Ovary (tissue), 10 donors: ENCODE measurements at places on chromosomes 1 and 21. TPM values are rescaled to one million over a fixed set of nuclear protein-coding genes. Genes with fewer than 3 reads are reported as not detected.
A peak's percentile ranks its signal among the peaks of the same experiment; 100 is the strongest.

- DNase-seq = no peak
- no peak overlapping the region for H3K4me3 ChIP-seq
- no peak overlapping the region for H3K27ac ChIP-seq
- H3K27me3 ChIP-seq = no peaks in the 10 kb centered on the region
Measured at GRCh38 chr1:153447498-153448170, 12.8 kb downstream of the S100A7 start.

- H3K4me3 ChIP-seq = no peak overlapping the region
- H3K27ac ChIP-seq = no peak overlapping the region
- H3K36me3 ChIP-seq = no peaks in the 10 kb centered on the region
- DNase-seq = no peak
Measured at GRCh38 chr21:28683982-28684752, 308.5 kb downstream of the LTN1 start.

DNA sequence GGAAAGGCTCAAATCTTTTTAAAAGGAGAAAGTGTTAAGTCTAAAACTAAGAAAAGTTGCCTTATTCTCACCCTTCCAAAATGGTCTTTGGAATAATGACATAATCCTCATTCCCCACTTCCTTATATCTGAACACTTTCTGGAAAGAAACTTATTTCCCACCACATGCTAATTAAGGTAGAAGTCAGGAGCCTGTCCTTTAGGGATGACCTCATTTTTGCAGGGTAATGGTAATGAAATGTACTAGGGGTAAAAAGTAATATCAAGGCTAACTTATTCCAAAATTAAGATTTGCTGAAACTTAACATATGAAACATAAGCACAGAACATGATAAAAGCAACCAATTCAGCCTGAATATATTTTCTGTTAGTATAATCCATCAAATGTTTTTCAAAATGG is 29.4 kb upstream of the C1orf185 start:
- H3K27ac ChIP-seq = no peak overlapping the region
- DNase-seq = no peak
- H3K4me3 ChIP-seq = no peak overlapping the region
- no peaks in the 10 kb centered on the region for H3K4me1 ChIP-seq
- H3K36me3 ChIP-seq = no peaks in the 10 kb centered on the region

GRCh38 chr1:61230523-61230922 is 148.2 kb downstream of the NFIA start:
- DNase-seq = no peak
- H3K4me3 ChIP-seq = no peak overlapping the region
- H3K36me3 ChIP-seq = no peaks in the 10 kb centered on the region

DNA sequence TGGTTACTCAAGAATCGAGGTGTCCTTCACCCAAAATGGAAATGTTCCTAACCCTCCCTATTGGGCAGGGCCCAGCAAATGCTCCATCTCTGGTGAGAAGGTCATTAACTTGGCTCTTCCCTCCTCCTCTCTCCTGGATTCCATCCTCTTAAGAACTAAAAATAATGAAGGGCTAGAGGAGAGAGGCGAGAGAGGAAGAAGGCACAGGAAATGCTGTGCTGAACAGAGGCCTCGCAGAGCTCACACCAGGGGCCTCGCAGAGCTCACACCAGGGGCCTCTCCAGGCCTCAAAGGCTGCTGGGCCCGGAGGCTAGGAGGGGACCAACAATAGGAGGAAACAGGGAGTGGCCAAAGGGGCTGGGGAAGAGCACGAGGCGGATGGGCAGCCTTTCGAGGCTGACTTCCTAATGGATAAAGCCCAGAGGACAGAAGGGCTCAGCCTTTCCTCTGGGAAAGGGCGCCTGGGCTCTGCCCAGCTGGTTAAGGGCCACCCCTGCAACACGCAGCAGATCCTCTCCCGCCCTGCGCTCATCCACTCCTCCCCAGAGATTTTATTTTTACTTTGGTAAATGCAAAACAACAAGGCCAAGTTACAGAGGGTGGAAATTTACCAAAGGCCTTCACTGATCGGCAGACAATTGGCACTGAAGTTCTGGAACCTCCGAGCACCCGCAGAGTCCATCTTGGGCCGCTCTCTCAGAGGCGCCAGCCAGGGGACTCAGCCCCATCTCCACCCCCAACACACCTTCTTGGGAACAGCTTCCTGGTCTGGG is 78.5 kb downstream of the ITPKB start:
- DNase-seq = peak; percentile 62
- no peaks in the 10 kb centered on the region for H3K27me3 ChIP-seq
- H3K4me3 ChIP-seq = no peak overlapping the region
- H3K27ac ChIP-seq = peak overlapping the region; percentile 87
- no peaks in the 10 kb centered on the region for H3K36me3 ChIP-seq

DNA sequence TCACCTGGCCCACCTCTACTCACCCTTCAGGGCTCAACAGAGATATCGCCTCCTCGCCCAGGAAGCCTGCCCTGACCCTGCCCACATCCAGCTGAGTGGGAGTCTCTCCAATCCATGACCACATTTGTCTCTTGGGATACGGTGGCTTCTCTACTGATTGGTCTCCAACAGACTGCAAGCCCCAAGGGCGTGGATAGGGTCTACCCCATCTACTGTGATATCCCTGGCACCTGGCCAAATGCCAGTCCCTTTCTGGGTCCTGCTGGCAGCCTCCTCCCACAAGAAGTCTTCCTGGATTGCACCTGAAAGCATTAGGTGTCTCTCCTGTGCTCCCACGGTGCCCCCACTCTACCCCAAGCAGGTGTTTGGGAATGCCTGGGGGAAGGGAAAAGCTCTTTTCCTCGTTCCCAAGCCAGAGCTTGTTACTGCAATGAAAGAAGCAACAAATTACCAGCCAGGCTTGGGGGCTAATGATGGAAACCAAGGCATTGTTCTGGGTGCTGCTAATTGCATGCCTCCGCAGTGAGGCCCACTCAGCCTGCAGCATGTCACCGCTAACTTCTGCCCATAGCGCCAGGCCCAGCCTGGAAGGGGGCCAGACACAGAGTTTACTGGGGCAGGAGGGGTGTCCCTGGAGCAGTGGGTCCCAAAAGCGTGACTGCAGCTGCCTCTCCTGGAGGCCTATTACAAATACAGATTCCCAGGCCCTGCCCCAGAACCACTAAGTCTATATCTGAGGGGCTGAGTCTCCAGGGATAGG is 90.7 kb upstream of the IFFO2 start:
- no peak overlapping the region for H3K27ac ChIP-seq
- H3K36me3 ChIP-seq = no peaks in the 10 kb centered on the region
- no peak overlapping the region for H3K4me3 ChIP-seq
- H3K4me1 ChIP-seq = peaks cover 4% of the 10 kb centered on the region
- no peaks in the 10 kb centered on the region for H3K27me3 ChIP-seq

DNA sequence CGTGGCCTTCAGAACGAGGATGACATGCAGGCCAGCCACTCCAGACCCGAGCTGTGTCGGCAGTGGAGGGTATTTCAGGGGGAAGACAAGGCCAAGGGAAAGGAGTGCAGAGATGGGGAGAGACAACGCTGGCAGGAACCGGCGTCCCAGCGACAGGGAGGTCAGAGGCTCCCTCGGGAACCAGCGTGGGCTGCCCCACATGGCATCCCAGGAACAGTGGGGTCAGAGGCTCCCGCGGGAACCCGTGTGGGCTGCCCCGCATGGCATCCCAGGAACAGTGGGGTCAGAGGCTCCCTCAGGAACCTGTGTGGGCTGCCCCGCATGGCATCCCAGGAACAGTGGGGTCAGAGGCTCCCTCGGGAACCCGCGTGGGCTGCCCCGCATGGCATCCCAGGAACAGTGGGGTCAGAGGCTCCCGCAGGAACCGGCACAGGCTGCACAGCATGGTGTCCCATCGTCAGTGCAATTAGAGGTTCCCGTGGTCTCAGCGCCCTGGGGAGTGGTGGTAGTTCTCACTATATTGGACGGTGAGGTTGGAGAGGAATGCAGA is 43.0 kb downstream of the SLC19A1 start:
- H3K27me3 ChIP-seq = no peaks in the 10 kb centered on the region
- peak; percentile 31 for DNase-seq
- no peaks in the 10 kb centered on the region for H3K36me3 ChIP-seq
- no peak overlapping the region for H3K4me3 ChIP-seq
- peaks cover 3% of the 10 kb centered on the region for H3K4me1 ChIP-seq

DNA sequence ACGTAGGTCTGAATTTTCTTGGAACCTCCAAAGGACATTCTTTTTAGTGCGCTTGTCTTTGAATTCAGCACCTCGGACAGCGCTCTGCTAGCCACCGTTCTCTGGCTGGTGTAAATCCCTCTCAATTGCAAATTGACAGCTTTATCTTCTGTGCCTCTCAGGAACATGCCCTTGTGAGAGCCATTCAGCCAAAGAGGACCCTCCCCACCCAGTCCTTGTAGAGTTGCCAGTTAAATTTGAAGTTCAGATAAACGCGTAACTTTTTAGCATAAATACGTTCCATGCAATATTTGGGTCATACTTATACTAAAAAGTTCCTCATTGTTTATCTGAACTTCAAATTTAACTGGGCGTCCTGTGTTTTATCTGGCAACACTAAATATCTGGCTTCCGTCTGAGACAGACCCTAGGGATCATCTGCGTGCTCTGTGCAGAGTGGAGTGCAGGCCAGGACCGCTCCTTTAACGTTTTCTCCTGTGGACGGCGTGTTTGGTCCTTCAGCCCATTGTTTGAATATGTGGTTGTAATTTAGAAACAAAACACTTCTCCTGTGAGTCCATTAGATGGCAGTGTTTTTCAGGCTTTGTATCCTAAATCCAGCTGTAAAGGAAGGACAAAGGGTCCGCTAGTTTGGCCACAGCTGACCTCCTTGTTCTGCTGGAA is 7.0 kb downstream of the KCNAB2 start:
- no peaks in the 10 kb centered on the region for H3K4me1 ChIP-seq
- no peaks in the 10 kb centered on the region for H3K36me3 ChIP-seq
- H3K27me3 ChIP-seq = no peaks in the 10 kb centered on the region
- DNase-seq = peak; percentile 47
- H3K4me3 ChIP-seq = no peak overlapping the region
- H3K27ac ChIP-seq = no peak overlapping the region

DNA sequence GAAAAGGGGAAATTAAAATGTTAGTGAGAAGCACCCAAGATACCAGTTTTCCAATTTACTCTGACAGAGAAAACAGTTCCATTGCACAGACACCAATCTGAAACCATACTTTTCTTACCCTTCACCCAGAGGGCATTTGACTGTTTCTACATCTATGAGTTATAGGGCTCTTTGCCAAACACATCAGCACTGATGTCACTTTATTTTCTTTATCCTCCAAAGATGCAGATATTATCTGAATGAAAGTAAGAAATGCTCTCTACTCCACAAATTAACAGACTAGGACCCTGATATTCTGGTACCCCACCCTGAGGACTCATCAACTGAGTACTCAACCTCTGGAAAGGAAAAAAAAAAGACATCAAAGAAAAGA is 24.2 kb upstream of the PEX19 start:
- H3K27me3 ChIP-seq = no peaks in the 10 kb centered on the region
- no peak for DNase-seq
- no peak overlapping the region for H3K27ac ChIP-seq
- H3K4me1 ChIP-seq = no peaks in the 10 kb centered on the region
- no peaks in the 10 kb centered on the region for H3K36me3 ChIP-seq
- no peak overlapping the region for H3K4me3 ChIP-seq

GRCh38 chr1:100164702-100165101 is 13.4 kb downstream of the LRRC39 start:
- no peaks in the 10 kb centered on the region for H3K36me3 ChIP-seq
- H3K4me1 ChIP-seq = no peaks in the 10 kb centered on the region
- H3K27me3 ChIP-seq = no peaks in the 10 kb centered on the region
- H3K4me3 ChIP-seq = no peak overlapping the region
- no peak for DNase-seq

- no peak for DNase-seq
- H3K4me3 ChIP-seq = no peak overlapping the region
- no peaks in the 10 kb centered on the region for H3K27me3 ChIP-seq
- H3K27ac ChIP-seq = no peak overlapping the region
- no peaks in the 10 kb centered on the region for H3K36me3 ChIP-seq
Measured at GRCh38 chr1:59997479-59998115, 71.0 kb upstream of the CYP2J2 start.

DNA sequence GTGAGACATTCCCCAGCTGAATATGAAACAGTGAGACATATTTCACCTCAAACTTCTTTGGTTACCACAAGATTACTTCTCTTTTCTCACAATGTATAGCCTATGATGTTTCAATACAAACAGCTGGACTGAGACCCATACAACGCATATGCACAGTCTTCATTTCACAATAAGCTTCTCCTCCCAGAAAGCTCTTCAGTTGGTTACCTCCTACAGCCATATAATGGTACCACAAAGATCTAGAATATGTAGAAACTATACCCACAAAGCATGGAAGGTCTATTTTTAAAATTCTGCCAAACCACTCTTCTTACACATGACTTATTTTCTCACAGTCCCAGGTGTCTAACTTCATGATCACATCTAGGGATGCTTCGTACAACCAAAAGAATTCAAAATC is 70.8 kb downstream of the JAK1 start:
- H3K27ac ChIP-seq = no peak overlapping the region
- DNase-seq = no peak
- H3K36me3 ChIP-seq = no peaks in the 10 kb centered on the region

DNA sequence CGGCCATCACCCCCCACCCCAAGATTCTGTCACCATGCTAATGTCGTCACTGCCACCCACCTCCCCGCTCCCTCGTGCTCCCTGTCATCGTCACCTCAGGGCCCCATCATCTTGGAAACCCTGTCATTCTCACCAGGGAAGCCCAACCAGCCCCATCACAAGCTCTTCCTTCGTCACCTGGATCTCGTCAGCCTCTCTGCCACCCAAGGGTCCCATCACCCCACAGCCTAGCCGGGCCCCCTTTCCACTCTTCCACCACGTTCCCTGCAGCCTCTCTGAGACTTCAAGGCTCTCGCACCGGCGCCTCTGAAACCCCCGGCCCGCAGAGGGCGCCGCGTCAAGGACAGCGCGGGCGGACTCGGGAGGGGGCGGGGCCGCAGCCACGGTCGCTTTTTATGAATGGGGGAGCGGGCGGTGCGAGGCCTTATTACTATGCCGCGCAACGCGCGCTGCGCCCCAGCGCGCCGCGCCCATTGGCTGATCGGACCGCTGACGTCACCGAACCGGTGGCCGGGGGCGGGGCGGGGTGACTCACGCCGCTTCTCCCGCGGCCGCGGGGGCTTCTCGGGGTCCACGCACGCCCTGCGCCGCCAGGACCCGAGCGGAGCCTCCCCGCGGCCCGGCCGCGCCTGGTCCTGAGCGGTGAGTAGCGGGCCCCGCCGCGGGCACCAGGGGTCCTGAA is at the start of gene GPR3:
GPR3 (plus strand) TSS at position 527 of the 682 bp plus-strand sequence. CDS start 1,177 bp downstream, outside the sequence.
- no peaks in the 10 kb centered on the region for H3K27me3 ChIP-seq
- no peaks in the 10 kb centered on the region for H3K36me3 ChIP-seq
- H3K4me3 ChIP-seq = peak within 1 kb of the TSS; percentile 46
- H3K27ac ChIP-seq = peak within 1 kb of the TSS; percentile 39
- peak; percentile 91 for DNase-seq

Gene PRDM16
- total RNA-seq = 1.1 TPM

DNA sequence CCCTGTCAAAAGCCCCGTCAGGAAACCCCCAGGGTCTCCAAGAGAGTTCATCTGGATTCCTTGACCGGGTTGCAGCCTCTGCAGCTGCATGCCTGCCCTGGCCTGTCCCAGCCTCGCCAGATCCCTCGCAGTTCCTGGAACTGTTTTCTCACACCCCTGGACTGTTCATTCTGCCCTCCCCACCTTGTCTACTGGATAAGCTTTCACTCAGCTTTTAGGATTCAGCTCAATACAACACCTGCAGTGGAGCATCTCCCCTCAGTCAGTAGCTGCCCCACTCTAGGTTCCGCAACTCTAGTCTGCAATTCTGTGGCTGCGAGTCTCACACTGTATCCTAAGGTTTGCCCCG is 67.2 kb downstream of the FAM163A start:
- peaks cover 9% of the 10 kb centered on the region for H3K4me1 ChIP-seq
- H3K27me3 ChIP-seq = no peaks in the 10 kb centered on the region
- H3K36me3 ChIP-seq = no peaks in the 10 kb centered on the region
- no peak overlapping the region for H3K4me3 ChIP-seq
- DNase-seq = no peak
- no peak overlapping the region for H3K27ac ChIP-seq

Gene PTPN22
- total RNA-seq = 0.66 TPM
